T-helper 17 cell (primary cell): ENCODE measurements at places on chromosomes 12 and 14. TPM values are rescaled to one million over a fixed set of nuclear protein-coding genes. Genes with fewer than 3 reads are reported as not detected.

The FGF23 gene
- not detected for total RNA-seq

The KRT74 gene
- not detected for total RNA-seq

The SLCO1A2 gene
- not detected for total RNA-seq

The ADCY4 gene
- 5.4 TPM for total RNA-seq

The CLECL1 gene
- 1.5 TPM for total RNA-seq

The RESF1 gene
- total RNA-seq, result 164 TPM

DNA sequence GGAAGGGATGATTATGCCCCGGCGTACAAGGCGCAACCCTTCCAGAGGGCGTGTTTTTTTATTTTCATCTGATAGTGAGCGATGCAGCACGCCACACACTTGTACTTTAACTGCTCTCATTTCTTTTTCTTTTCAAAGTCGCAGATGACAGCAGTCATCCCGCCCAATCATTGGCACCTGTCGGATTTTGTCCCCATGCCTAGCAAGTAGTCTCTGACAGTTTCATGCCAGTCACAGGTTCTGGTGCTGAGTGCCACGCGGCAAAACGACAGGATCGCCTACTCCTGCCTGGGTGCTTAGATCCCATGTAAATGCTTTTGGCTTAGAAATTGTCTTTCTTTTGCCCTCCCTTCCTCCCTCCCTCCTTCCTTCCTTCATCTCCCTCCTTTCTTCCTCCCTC, 117.7 kb downstream of the GLT1D1 start:
- no peak for DNase-seq

DNA sequence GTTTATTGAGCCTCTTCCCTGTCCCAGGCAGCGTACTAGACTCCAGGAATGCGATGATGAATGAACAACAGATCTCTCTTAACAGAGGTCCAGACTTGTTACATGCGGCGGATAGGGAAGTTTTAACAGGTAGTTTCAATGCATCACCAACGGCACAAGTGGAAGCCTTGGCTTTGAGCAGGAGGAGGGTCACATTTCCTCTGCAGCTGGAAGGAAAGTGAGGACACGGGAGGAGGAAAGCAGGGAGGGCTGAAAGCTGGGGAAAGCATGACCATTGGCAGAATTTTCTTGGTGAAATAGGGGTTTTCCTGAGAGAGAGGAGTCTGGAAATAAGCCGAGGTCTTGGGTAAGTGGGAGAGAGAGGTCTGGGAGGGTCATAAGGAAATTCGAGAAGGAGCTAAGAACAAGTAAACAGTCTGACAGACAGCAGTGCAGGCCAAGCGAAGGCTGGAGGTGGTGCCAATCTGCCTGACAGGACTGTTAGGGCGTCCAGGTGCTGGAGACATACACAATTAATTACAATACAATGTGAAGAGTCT, 15.4 kb downstream of the BHLHE41 start:
- DNase-seq, result no peak

- DNase-seq, result no peak
Measured at GRCh38 chr12:62701492-62701891, 233.5 kb downstream of the PPM1H start.

- DNase-seq, result no peak
Measured at GRCh38 chr12:110699591-110700445, 10.9 kb upstream of the HVCN1 start.

- no peak for DNase-seq
Measured at GRCh38 chr12:122096591-122097149, 18.1 kb downstream of the MLXIP start.

- no peak for DNase-seq
Measured at GRCh38 chr12:39764944-39765560, 145.4 kb upstream of the ABCD2 start.

DNA sequence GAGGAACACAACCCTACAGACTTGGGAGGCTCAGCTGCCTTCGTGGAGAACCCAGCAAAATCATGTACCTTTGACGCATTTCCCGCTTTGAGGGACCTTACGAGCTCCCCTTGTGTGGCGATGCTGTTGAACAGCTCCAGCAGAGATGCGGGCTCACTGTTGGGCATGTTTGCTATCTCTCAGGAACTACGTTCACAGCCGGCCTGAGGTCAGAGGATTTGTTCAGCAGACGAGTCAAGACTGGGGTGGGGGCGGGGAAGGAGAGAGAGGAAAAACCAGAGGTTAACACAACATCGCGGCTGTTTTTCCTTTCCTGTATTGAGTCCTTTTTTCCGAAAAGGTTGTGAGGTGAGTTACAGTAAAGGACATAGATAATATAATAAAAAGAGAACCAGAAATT, 45.9 kb downstream of the SLC25A47 start:
- no peak for DNase-seq

- DNase-seq, result no peak
Measured at GRCh38 chr14:89746135-89746534, 208.4 kb downstream of the EFCAB11 start.

- no peak for DNase-seq
Measured at GRCh38 chr14:106850913-106851825, 1324.8 kb downstream of the TMEM121 start.

- no peak for DNase-seq
Measured at GRCh38 chr14:63276492-63277342, 42.0 kb downstream of the GPHB5 start.

DNA sequence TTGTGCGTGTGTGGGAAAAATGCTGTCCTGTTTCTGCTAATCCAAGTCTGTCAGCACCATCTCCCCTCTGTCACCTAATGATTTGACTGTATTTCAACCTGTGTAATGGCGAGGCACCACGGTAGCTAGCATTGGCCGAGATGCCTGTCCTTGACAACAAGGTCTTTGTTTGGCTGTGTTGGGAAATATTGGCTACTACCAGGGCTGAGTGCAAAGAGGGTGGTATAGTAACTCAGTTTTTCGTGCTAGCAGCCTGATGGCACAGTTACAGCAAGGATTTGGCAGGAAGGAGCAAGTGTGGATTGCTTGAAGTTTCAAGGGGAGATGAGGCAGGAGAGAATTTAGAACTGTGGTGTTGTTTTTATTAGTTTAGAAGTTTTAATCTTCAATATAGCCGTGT, 440.3 kb upstream of the RGS6 start:
- DNase-seq, result no peak

DNA sequence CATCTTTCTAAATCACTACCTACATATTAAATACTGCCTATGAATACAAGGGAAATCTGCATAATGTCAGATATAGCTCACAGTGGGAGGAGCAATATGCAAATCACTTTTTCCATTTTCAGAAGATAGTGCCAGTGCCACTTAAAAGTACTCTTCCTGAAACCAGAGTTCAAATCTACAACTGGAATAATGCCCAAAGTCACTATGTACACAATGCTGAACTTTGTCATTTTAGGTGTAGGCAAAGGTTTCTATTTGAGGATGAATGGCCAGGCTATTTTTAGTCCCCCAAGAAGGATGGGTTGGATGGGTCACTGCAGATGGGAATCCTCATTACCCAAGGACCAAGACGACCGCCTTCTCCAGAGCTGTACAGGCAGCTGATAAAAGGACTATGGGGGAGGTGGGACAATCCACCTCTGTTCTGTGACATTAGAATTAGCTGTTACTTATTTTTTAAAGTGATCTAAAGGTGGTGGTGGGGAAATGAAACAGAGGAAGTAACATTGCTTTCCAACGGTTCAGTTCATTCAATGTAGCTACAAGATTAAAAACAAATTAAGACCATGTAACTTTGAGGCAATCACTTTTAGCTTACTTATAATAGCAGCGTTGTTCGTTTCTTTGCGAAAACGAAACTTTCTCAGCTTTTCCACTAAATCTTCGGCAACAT, 5.6 kb downstream of the GMFB start:
- DNase-seq, result no peak

- no peak for DNase-seq
Measured at GRCh38 chr14:100719976-100720520, 6.6 kb upstream of the DLK1 start.

- DNase-seq, result no peak
Measured at GRCh38 chr12:57016348-57016747, at the start of gene TAC3. Gene TAC3 (minus strand): TSS chr12:57016529. CDS start chr12:57015797, 732 bp downstream.

DNA sequence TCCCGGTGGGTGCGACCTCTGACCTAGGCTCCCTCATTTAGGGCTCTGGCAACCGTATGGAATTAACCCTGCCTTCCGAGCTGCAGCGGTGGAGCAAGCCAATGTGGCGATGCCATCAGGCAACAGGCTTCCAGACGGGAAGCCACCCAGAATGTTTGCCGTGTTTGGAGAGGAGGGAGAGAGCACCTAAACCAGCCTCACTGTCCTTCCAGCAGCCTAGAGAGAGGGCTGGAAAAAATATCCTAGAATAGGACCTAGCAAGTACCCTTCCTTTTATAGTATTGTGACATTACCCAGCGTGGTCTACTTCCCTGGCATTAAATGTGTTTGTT, 287 bp upstream of the SLC2A13 start:
- DNase-seq, result no peak

- no peak for DNase-seq
Measured at GRCh38 chr14:94081386-94081820, 293 bp downstream of the IFI27L1 start.

DNA sequence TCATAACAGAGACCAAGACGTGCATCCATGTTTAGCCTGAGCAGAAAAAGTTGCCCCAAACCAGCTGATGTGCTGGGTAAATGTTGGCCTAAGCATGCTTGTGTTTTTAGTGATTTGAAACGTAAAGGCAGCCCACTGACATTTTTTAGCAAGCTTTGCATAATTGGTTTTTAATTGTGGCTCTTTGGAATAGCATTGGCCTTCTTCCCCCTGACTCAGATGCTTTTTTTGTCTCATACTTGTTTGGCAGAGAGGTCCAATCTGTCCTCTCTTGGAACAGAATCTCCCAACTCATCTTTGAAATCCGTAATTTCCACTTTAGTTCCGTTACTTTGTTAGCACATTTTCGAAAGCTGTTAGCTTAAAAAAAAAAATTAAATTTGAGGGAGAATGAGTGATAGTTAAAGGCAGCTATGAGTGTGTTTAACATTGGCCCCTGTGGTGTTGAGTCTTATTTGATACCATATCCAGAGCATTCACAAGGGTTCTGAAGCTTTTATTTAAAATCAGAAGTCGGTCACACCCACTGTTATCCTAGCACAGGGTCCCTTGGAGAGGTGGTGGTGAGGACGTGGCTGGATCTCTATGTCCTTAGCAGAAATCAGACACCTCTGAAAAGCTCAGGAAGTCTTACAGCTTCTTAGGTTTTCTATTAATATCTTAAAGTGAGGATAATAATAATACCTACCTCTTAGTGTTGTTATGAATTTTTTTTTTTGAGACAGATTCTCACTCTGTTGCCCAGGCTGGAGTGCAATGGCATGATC, 15.6 kb downstream of the JDP2 start:
- DNase-seq, result no peak

DNA sequence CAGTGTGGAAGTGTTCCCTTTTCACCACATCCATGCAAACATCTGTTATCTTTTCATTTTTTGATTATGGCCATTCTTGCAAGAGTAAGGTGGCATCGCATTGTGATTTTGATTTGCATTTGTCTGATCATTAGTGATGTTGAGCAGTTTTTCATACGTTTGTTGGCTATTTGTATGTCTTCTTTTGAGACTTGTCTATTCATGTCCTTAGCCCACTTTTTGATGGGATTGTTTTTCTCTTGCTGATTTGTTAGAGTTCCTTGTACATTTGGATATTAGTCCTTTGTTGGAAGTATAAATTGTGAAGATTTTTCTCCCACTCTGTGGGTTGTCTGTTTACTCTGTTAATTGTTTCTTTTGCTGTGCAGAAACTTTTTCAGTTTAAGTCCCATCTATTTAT, 244.5 kb upstream of the PRICKLE1 start:
- no peak for DNase-seq

DNA sequence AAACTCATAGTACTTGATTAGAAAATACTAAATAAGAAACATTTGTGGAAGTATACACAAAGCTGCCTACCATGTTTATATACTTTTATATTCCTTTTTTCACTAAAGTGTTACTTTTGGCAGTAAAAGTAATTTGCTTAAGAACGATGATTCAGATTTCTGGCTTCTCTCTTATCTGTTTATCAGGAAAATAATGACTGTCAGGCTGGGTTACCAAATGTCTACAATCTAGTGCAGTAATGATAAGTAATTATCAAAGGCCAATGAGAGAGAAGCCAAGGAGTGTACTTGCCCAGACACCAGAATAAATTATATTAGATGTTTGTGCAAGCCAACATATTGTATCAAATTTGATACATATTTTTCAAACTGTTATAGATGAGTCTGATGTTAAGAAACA, 113.4 kb downstream of the RALGAPA1 start:
- DNase-seq, result no peak

- DNase-seq, result no peak
Measured at GRCh38 chr14:68682166-68683103, 110.4 kb downstream of the ZFP36L1 start.

DNA sequence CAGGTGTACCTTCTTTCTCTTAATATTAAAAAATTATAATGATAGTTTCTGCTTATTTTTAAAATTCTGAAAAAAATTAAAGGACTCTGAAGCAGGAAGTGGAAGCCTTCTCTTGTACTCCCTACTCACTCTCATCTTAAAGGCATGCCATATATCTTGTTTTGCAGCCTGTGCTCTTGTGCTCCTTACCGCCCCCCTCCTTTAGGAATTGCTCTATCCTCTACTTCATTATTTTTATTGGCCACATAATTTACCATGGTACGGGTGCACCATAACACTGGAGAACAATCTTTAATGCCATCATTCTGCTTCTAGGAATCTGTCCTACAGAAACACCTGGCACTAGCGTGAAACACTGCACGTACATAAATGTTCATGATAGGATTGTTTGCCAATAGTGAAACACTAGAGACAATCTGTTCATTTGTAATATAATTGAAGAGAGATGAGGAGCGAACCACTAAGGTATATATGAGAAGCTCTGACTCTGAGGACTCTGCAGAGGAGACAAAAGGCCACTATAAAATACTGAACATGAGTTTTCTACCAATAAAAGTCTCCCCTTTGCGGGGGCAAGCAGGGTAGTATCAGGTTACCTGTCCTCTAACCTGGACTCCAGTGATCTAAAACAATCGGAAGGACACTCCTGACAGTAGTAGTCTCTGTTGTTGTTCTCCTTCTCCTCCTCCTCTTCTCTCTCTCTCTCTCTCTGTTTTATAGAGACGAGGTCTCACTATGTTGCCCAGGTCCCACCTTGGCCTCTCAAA, 6.3 kb upstream of the NYNRIN start:
- DNase-seq, result no peak
